ENCODE measurements at places on chromosomes 3 and 15. TPM values are rescaled to one million over a fixed set of nuclear protein-coding genes. Genes with fewer than 3 reads are reported as not detected.
A peak's percentile ranks its signal among the peaks of the same experiment; 100 is the strongest.

Gene TRPM1
- total RNA-seq: not detected

Gene ALDH1A2
- 1.2 TPM for total RNA-seq

Gene PTH1R
- total RNA-seq: not detected

Gene FOXB1
- 11.8 TPM for total RNA-seq

Gene DNAJA4
- total RNA-seq: 57.4 TPM

Gene PCSK6
- 0.83 TPM for total RNA-seq

GRCh38 chr3:10248984-10249748, 907 bp downstream of the TATDN2 start:
- H3K4me1 ChIP-seq: peaks cover 47% of the 10 kb centered on the region
- no peaks in the 10 kb centered on the region for H3K27me3 ChIP-seq
- H3K27ac ChIP-seq: peak overlapping the region; percentile 97
- H3K4me3 ChIP-seq: peak overlapping the region; percentile 95

GRCh38 chr3:152818027-152818426, 16.9 kb upstream of the P2RY1 start:
- no peak overlapping the region for H3K27ac ChIP-seq
- no peaks in the 10 kb centered on the region for H3K4me1 ChIP-seq
- H3K27me3 ChIP-seq: peaks cover 9% of the 10 kb centered on the region
- H3K4me3 ChIP-seq: no peak overlapping the region
- no peak for DNase-seq

DNA sequence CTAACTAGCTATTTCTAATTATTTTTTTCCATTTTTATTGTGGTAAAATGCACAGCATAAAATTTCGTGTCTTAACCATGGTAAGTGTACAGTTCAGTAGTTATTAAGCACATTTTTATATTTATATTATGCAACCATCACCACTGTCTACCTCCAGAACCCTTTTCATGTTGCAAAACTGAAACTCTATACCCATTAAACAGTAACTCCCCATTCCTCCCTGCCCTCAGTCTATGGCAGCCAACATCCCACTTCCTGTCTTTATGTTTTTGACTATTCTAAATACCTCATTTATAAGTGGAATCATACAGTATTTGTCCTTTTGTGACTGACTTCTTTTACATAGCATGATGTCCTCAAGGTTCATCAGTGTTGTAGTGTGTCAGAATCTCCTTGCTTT, 25.5 kb downstream of the SLC35A5 start:
- peaks cover 11% of the 10 kb centered on the region for H3K4me1 ChIP-seq
- H3K27ac ChIP-seq: no peak overlapping the region
- H3K36me3 ChIP-seq: peaks cover 58% of the 10 kb centered on the region

GRCh38 chr3:187789872-187790271, 44.6 kb upstream of the BCL6 start:
- no peak overlapping the region for H3K27ac ChIP-seq
- H3K27me3 ChIP-seq: no peaks in the 10 kb centered on the region
- DNase-seq: no peak
- peaks cover 19% of the 10 kb centered on the region for H3K4me1 ChIP-seq
- no peak overlapping the region for H3K4me3 ChIP-seq

DNA sequence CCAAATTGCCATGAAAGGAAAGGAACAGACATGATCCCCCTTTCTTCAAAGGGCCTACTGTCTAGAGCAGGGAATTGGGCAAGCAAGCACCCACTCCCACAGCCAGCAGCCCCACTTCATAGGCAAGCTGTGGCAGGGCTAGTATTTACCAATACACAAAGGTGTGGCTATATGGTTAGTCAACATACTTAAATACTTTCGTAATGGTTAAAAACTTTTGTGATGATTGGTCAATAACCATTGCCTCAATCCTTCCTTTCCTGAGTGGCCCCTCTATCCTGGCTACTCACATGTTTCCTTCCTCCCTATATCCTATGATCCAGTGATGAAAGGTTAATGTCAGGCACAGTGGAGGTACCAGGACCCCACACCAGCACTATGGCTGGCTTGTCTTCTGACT, 30.1 kb upstream of the ARL8B start:
- peaks cover 6% of the 10 kb centered on the region for H3K4me1 ChIP-seq
- H3K27ac ChIP-seq: no peak overlapping the region
- H3K4me3 ChIP-seq: no peak overlapping the region
- peaks cover 41% of the 10 kb centered on the region for H3K27me3 ChIP-seq
- no peaks in the 10 kb centered on the region for H3K36me3 ChIP-seq
- no peak for DNase-seq

DNA sequence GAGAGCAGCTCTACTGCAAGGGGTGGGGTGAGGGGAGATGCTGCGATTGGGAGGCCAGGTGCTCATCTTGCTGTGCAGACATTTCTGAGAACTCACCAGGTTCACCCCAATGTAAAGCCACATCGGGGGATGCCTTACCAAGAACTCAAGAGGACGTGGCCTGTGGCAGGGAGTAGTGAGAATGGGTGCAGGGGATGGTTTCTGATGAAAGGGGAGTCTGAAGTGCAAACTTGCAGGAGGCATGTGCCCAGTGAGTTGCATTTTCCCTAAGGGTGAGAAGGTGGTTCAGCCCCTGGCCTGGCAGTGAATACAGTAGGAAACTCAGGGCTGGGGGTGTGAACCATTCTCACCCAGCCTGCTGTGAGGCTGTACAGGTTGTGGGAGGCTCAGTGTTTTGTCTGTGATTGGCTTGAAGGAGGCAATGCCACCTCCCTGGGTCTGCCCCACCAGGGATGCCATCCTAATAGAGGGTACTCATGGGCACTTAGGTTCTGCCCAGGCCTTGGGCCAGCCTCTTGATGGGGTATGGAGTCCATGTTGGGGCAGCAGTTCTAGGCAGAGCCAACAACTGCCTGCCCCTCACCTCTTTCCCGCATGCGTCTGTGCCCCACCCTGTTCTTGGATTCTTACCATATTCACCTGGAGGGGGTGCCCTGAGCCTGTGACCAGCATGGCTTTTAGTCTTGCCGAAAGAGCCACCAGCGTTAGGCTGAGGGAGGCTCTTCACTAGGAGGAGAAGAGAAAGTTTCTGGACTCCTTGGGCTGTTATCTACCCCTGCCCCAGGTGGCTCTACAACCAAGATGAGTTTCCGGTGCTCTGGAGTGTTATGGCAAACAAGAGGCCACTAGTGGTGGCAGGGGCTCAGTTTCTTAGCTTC, 4.5 kb downstream of the HEMK1 start:
- H3K36me3 ChIP-seq: peaks cover 74% of the 10 kb centered on the region
- peak; percentile 83 for DNase-seq
- no peaks in the 10 kb centered on the region for H3K27me3 ChIP-seq
- peak overlapping the region; percentile 95 for H3K4me3 ChIP-seq
- peak overlapping the region; percentile 93 for H3K27ac ChIP-seq

- peaks cover 21% of the 10 kb centered on the region for H3K27me3 ChIP-seq
- no peak overlapping the region for H3K4me3 ChIP-seq
- no peak for DNase-seq
- H3K36me3 ChIP-seq: no peaks in the 10 kb centered on the region
Observed at GRCh38 chr15:59821286-59821685, 132.2 kb upstream of the BNIP2 start.

GRCh38 chr3:43769885-43770425, 79.2 kb downstream of the ABHD5 start:
- no peak overlapping the region for H3K27ac ChIP-seq
- H3K4me1 ChIP-seq: peaks cover 16% of the 10 kb centered on the region
- no peaks in the 10 kb centered on the region for H3K36me3 ChIP-seq
- no peak overlapping the region for H3K4me3 ChIP-seq
- H3K27me3 ChIP-seq: peaks cover 13% of the 10 kb centered on the region

- no peak overlapping the region for H3K4me3 ChIP-seq
- no peaks in the 10 kb centered on the region for H3K36me3 ChIP-seq
- peaks cover 2% of the 10 kb centered on the region for H3K4me1 ChIP-seq
- no peak for DNase-seq
- no peak overlapping the region for H3K27ac ChIP-seq
Observed at GRCh38 chr3:132180337-132180791, 136.8 kb upstream of the ACP3 start.

DNA sequence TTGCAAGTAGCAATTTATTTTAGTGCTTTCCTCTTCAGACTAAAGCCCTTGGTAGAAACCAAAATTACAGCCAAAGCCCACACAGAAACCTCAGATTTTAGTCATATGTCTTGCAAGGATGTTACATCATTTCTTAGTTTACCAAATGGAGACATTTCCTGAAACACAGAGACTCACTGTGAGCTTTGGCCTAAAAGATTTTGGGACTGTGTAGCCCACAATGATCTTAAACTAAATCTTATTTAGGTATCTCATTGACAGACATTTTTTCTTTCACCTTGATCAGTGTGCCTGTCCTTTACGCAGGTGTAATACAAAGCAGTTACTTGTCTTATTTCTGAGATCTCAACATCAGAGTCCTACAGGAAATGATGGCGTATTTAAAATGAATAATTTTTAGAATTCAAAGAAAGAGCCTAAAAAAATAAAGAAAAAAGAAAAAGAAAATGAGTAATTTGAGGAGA, 27.8 kb upstream of the AP4E1 start:
- peaks cover 77% of the 10 kb centered on the region for H3K4me1 ChIP-seq
- H3K36me3 ChIP-seq: no peaks in the 10 kb centered on the region

DNA sequence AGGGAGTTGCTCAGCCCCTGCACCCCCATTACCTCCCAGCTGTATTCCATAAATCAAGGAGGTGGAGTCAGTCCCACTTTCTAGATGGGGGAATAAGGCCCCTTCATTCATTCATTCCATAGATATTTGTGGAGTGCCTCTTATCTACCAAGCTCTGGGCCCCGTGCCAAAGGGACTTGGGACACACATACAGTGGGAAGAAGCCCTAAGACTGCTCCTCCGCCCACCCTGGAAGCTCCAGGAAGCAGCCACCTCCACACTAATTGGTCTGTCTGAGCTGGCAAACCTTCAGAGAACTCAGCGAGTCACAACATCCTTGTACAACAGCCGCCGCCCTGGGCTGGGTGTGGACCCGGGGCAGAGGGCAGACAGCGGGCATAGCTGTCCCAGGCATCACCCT, 6.4 kb downstream of the STRA6 start:
- H3K36me3 ChIP-seq: no peaks in the 10 kb centered on the region
- H3K27ac ChIP-seq: no peak overlapping the region
- H3K27me3 ChIP-seq: no peaks in the 10 kb centered on the region
- H3K4me1 ChIP-seq: no peaks in the 10 kb centered on the region
- DNase-seq: no peak
- no peak overlapping the region for H3K4me3 ChIP-seq

DNA sequence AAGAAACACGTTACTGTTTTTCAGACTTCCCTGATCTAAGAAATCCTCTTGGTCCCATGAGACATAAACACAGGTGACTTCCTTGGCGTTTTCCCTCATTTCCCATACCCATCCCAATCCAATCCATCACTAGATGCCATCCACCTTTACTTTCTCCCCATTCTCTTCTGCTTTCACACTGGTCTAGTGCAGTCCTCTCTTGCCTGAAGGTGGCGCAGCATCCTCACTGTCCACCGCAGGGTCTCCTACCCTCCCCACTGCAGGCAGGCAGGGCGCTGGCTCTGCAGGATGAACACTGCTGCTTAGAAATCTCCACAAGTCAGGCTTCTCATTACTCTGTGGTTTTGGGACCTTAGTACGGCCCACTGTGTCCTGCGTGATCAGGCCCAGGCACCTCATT, 58.2 kb downstream of the RAB7A start:
- H3K36me3 ChIP-seq: peaks cover 3% of the 10 kb centered on the region
- H3K27me3 ChIP-seq: no peaks in the 10 kb centered on the region
- no peak overlapping the region for H3K4me3 ChIP-seq
- H3K27ac ChIP-seq: peak overlapping the region; percentile 3

DNA sequence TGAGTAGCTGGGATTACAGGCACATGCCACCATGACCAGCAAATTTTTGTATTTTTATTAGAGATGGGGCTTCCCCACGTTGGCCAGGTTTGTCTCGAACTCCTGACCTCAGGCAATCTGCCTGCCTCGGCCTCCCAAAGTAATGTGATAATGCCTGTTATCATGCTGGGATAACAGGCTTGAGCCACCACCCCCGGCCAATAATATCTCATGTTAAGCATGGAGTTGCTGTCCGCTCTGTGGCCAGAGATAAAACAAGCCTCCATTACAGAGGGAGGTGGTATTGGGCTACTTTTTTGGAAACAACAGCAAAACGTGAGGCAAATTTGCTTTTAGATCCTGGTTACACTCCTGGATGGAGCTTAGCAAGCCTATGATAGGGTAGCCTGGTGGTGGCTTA, 32.9 kb upstream of the ALG1L2 start:
- H3K27me3 ChIP-seq: no peaks in the 10 kb centered on the region
- no peak overlapping the region for H3K4me3 ChIP-seq
- no peaks in the 10 kb centered on the region for H3K36me3 ChIP-seq
- H3K27ac ChIP-seq: no peak overlapping the region

DNA sequence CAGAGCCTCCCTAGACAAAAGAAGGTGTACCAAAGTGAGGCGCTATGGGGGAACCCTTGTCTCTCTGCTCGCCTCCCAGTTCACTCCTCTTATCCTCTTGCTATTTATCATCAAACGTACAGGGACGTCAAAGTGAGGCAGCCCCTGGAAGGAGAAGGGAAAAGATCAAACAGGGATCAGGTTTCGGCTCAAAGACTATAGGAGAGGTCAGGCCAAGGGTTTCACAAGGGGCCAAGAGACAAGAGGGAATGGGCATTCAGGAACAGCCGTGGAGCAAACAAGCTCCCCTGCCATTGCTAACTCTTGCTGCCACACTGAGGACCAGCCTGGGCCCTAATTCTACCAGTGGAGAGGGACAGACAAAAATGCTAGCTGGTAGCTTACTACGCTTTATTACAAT, 168.7 kb downstream of the GREM1 start:
- no peaks in the 10 kb centered on the region for H3K36me3 ChIP-seq
- H3K27ac ChIP-seq: no peak overlapping the region
- H3K27me3 ChIP-seq: no peaks in the 10 kb centered on the region
- no peak overlapping the region for H3K4me3 ChIP-seq
- no peaks in the 10 kb centered on the region for H3K4me1 ChIP-seq
- no peak for DNase-seq

DNA sequence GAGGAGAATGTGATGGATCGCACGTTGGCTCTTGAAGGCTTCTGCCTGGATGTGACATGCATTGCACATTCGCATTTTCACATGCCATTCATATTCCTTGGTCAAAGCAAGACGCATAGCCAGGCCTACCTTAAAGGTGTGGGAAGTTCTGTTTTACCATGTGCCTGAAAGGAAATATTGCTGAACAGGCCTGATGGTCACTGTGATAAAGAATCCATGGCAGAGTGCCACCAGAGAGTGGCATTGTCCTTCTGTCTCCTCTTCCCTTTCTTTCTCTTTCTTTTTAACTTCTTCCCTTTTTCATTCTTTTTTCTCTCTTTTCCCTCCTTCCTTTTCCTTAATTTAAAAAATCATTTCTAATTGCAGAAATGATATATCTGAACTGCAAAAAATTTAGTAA, 15.9 kb upstream of the MITF start:
- no peak for DNase-seq
- H3K4me3 ChIP-seq: no peak overlapping the region
- H3K36me3 ChIP-seq: no peaks in the 10 kb centered on the region
- no peaks in the 10 kb centered on the region for H3K27me3 ChIP-seq

DNA sequence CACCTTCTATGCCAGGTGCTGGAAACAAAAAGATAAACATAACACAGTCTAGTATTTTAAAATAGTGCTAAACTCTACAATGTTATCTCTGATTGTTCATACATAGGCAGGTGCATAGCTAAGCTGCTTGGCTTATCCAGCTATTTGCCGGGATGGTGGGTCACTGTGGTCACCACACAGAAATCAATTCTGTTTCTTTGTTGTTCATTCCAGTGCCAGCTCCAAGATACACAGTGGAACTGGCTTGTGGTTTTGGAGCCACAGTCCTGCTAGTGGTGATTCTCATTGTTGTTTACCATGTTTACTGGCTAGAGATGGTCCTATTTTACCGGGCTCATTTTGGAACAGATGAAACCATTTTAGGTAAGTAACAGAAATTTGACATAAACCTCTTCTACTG, 130.2 kb downstream of the IL1RAP start:
- no peak for DNase-seq
- no peak overlapping the region for H3K4me3 ChIP-seq
- H3K4me1 ChIP-seq: peaks cover 6% of the 10 kb centered on the region
- H3K27ac ChIP-seq: no peak overlapping the region

Measured in activated T-helper 2 cell treated with anti-CD3 and anti-CD28 coated beads, Interferon-gamma antibody, Interleukin-2, Interleukin-4, amounts not matched to agents 10 μg/mL and 5 μg/mL and 100 μg/mL, durations not matched to agents 14 hours and 24 hours and 36 hours (primary cell).